ENCODE measurements at places on chromosomes 12 and 14. TPM values are rescaled to one million over a fixed set of nuclear protein-coding genes. Genes with fewer than 3 reads are reported as not detected.

DNA sequence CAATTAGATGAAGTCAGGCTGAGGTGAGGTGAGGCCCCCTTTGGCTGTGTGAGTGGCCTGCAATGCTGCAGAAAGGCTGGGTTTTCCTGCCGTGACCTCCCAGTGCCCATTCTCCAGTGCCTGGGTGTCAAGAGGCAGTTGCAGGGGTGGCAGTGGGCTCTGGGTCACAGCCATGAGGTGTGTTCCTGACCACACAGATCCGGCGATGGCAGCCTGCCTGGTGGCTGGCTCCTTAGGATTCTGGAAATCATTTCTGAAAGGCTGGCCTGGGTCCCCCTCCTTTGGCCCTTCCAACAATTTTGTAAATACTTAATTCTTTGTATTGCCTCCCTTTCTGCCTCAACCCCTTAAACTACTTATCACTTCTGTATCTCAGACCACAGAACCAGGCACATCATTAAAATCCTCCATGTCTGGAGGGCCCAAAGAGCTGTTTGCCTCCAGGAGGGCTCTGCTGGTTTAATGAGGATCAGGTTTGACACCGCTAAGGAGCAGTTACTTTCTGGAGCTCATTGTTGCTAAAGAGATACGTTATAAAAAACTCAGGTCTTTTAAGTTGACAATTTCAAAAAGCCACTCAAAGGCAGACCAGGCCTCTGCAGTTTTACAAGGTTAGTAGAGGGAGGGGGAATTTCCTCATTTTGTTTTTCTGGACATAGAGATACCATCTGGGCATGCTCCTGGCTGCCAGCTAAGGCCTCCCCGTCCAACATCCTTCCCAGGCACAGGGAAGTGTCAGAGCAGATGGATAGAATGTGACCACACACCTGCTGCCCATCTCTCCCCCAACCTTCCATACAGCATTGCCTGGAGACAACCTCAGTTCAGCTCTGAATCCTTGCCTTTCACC lies 204.4 kb downstream of the FOXN3 start:
- H3K27ac ChIP-seq, result no peak overlapping the region
- H3K4me3 ChIP-seq, result no peak overlapping the region
- H3K27me3 ChIP-seq, result no peaks in the 10 kb centered on the region
- peaks cover 25% of the 10 kb centered on the region for H3K4me1 ChIP-seq
- no peak for DNase-seq
- H3K36me3 ChIP-seq, result peaks cover 19% of the 10 kb centered on the region

- H3K4me1 ChIP-seq, result no peaks in the 10 kb centered on the region
- H3K36me3 ChIP-seq, result no peaks in the 10 kb centered on the region
Observed at GRCh38 chr14:90522571-90523191, 125.9 kb downstream of the CALM1 start.

GRCh38 chr12:115799610-115800009 lies 477.9 kb downstream of the MED13L start:
- no peaks in the 10 kb centered on the region for H3K4me1 ChIP-seq
- H3K4me3 ChIP-seq, result no peak overlapping the region
- no peaks in the 10 kb centered on the region for H3K36me3 ChIP-seq
- no peak overlapping the region for H3K27ac ChIP-seq

DNA sequence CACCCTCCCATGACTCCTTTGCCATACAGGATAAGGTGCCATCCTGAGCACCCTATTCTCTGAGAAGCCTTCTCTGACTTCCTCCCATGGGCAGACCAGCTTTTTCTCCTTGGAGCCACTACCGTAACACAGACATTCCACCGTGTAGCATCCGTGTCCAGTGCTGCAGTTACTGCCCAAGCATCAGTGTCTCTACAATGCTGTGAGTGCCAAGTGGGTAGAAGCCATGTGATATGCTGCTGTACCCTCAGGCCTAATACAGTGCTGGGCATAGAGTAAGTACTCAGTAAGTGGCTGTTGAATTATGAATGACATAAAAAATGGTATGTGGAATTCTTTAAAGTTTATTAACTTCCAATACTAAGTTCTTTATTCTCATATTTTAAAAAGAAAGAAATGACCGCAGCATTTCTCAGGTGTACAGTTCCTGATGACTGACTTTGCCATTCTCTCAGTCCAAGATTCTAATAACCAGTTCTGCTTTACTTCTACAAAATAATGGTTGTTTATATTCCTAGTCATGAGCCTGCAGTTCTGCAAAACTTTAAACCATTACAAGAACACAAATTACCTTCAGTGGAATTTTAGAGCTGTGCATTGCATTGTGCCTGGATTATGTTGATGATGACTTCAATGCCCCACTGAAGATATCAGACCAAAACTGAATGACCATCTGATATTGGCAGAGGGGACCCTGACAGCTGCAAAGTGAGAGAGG lies 118.7 kb downstream of the RPAP3 start:
- no peak overlapping the region for H3K27ac ChIP-seq
- H3K27me3 ChIP-seq, result peaks cover 4% of the 10 kb centered on the region
- peaks cover 6% of the 10 kb centered on the region for H3K4me1 ChIP-seq
- no peak overlapping the region for H3K4me3 ChIP-seq
- peaks cover 1% of the 10 kb centered on the region for H3K36me3 ChIP-seq

DNA sequence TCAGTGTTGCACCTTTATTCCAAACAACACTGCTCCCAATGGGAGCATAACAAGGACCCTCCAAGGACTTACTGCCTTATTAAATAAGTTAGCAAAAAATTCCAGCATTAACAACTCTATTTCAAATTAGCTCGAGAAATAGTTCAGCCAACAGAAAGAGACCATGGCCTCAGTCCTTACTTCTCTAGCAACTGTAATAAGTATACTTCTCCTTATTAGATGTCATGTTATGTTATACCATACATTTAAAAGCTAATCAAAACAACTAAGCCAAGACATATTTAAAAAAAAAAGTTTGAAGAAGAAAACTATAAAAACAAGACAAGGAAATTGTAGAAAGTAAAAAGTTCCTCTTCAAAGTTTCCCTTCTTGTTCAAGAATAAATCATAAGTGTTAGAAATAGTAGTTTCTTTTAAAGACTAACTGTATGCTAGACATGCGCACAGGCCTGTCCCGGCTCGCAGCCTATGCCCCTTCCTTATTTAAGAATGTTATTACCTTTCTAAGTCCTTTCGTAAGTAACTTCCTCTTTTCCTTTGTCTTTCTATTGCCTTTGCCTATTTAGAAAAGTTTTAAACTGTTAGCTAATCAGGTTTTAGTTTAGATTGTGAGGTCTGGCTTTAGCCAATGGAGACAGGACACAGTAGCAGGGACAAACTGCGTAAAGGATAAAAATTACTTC lies 68.6 kb downstream of the RESF1 start:
- peaks cover 9% of the 10 kb centered on the region for H3K36me3 ChIP-seq
- no peak for DNase-seq
- peaks cover 25% of the 10 kb centered on the region for H3K4me1 ChIP-seq

DNA sequence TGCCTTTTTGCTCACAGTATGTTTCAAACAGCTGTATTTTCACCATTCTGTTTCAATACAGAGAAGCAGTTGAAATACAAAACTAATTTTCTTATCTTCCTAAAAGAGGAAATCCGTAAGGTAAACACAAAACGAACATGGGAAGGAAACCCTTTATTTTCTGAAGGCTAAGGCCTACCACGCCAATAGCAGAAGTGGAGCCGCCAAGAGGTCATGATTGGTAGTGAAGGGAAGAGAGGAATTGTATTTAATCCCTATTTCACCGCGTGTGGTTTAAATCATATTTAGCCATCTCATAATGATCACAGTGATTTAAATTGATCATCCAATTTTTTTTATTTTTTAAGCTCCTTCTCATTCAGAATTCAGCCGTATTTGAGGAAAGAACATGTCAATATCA lies 398.2 kb downstream of the PRKD1 start:
- DNase-seq, result no peak
- no peak overlapping the region for H3K4me3 ChIP-seq
- H3K4me1 ChIP-seq, result no peaks in the 10 kb centered on the region
- H3K27ac ChIP-seq, result no peak overlapping the region
- H3K27me3 ChIP-seq, result no peaks in the 10 kb centered on the region

DNA sequence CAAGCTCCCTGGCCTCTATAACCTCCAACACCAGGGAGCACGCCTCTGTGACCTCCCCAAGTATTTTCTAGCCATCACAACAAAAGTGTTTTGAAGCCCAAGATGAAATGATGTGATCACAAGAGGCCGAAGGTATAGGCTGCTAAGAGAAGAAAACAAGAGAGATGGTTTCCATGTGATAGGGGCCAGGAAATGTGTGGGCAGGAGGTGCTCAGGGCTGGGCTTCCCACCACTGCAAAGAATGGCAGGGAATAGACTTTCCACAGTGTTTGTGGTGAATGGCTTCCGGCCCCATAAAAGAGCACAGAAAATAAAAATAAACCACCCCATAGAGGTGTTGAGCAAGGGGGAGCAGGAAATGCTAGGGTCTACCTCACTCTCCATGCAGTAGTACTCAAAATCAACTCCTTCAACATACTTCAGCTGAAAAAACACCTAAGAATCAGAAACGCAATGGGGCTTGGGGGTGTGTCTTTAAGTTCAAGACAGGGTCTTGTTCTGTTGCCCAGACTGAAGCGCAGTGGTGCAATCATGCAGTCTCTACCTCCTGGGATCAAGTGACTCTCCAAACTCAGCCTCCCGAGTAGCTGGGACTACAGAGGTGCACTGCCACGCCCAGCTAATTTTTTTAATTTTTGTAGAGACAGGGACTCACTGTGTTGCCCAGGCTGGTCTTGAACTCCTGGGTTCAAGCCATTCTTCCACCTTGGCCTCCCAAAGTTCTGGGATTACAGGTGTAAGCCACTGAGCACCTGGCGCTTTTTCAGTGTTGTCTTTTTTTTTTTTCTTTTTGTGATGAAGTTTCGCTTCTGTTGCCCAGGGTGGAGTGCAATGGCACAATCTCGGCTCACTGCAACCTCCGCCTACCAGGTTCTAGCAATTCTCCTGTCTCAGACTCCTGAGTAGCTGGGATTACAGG lies 27.1 kb downstream of the DAD1 start:
- no peaks in the 10 kb centered on the region for H3K27me3 ChIP-seq
- peaks cover 92% of the 10 kb centered on the region for H3K4me1 ChIP-seq
- H3K27ac ChIP-seq, result peak overlapping the region; percentile 97
- H3K36me3 ChIP-seq, result peaks cover 49% of the 10 kb centered on the region
- peak overlapping the region; percentile 67 for H3K4me3 ChIP-seq

DNA sequence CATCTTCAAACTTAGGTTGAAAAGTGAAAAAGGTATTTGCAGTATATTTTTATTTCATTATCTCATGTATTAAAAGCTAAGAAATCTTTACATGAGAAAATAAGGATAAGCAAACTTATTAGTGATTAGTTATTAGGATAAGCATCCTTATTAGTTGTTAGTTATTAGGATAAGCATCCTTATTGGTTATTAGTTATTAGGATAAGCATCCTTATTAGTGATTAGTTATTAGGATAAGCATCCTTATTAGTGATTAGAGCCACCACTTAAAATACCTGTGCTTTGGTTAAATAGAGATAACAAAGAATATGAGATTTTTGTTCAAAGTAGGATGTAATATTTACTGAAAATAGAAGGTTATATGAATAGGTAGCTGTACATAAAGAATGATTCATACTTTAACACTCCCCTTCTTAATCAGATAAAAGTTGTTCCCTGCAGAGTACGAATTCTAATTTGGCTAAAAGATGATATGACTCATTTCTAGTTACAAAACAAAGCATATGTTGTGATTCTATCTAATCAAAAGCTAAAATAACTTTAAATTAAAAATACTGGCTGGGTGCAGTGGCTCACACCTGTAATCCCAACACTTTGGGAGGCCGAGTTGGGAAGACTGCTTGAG lies 56.4 kb downstream of the KDM5A start:
- no peak for DNase-seq
- H3K4me3 ChIP-seq, result no peak overlapping the region
- no peak overlapping the region for H3K27ac ChIP-seq
- peaks cover 25% of the 10 kb centered on the region for H3K36me3 ChIP-seq
- peaks cover 11% of the 10 kb centered on the region for H3K4me1 ChIP-seq
- no peaks in the 10 kb centered on the region for H3K27me3 ChIP-seq

- no peaks in the 10 kb centered on the region for H3K4me1 ChIP-seq
- no peak for DNase-seq
- peaks cover 55% of the 10 kb centered on the region for H3K36me3 ChIP-seq
- H3K27me3 ChIP-seq, result no peaks in the 10 kb centered on the region
- H3K27ac ChIP-seq, result no peak overlapping the region
Observed at GRCh38 chr12:16021676-16022075, 110.5 kb downstream of the DERA start.

DNA sequence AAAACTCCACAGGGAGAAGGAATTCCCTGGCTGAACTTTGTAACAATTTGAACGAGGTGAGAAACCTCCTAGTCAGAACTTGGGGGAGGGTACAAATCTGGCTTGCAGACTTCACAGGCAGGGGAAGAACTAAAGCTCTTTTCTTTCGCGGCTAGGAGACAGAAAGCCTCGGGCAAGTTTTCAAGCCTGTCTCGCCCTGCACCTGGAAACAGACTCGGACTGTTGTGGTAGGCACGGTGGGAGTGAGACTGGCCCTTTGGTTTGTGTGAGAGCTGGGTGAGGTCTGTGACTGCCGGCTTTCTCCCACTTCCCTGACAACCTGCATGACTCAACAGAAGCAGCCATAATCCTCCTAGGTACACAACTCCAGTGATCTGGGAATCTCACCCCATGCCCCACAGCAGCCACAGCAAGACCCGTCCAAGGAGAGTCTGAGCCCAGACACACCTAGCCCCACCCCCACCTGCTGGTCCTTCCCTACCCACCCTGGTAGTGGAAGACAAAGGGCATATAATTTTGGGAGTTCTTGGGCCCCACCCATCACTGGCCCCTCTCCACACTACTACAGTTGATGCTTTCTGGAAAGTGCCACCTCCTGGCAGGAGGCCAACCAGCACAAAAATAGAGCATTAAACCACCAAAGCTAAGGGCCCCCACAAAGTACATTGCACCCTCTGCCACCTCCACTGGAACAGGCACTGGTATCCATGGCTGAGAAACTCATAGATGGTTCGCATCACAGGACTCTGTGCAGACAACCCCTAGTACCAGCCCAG lies 102.7 kb upstream of the ST8SIA1 start:
- no peak overlapping the region for H3K27ac ChIP-seq
- peaks cover 10% of the 10 kb centered on the region for H3K4me1 ChIP-seq
- no peak for DNase-seq

GRCh38 chr14:52026901-52027300 lies 37.6 kb downstream of the RTRAF start:
- no peak overlapping the region for H3K4me3 ChIP-seq
- peaks cover 18% of the 10 kb centered on the region for H3K4me1 ChIP-seq
- no peak for DNase-seq
- peaks cover 3% of the 10 kb centered on the region for H3K27me3 ChIP-seq
- no peak overlapping the region for H3K27ac ChIP-seq

DNA sequence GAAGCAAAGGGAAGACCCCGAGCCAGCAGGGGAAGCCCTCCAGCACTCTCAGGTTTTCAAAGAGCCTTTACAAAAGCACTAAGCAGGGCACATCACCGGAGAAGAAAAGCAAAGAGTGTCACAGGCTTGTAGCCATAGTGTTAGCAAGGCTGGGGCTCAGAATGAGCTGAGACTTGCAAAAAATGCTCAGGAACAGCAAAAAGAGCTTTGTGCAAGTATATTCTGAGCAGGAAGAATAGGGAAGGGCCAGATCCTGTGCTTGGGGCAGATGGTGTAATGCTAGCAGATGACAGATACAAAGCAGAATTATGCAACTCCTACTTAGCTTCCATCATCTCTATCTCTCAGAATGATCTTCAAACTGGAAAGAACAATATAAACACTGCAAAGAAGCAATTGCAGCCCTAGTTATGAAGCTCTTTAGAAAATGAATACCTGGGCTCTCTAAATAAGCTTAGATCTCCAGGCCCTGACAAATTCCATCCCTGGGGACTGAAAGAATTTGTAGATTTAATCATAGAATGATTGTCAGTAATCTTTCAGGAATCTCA lies 23.7 kb upstream of the PARP11 start:
- no peaks in the 10 kb centered on the region for H3K27me3 ChIP-seq
- peaks cover 29% of the 10 kb centered on the region for H3K4me1 ChIP-seq
- peak overlapping the region; percentile 82 for H3K27ac ChIP-seq
- peaks cover 6% of the 10 kb centered on the region for H3K36me3 ChIP-seq

The TOMM20L gene
- not detected for total RNA-seq

Data from activated naive CD8-positive, alpha-beta T cell treated with anti-CD3 and anti-CD28 coated beads for 36 hours (primary cell).